CD4-positive, alpha-beta memory T cell (primary cell): ENCODE measurements at places on chromosomes 13 and 19. TPM values are rescaled to one million over a fixed set of nuclear protein-coding genes. Genes with fewer than 3 reads are reported as not detected.

Gene MAG
- total RNA-seq: not detected

Gene DPF1
- not detected for total RNA-seq

DNA sequence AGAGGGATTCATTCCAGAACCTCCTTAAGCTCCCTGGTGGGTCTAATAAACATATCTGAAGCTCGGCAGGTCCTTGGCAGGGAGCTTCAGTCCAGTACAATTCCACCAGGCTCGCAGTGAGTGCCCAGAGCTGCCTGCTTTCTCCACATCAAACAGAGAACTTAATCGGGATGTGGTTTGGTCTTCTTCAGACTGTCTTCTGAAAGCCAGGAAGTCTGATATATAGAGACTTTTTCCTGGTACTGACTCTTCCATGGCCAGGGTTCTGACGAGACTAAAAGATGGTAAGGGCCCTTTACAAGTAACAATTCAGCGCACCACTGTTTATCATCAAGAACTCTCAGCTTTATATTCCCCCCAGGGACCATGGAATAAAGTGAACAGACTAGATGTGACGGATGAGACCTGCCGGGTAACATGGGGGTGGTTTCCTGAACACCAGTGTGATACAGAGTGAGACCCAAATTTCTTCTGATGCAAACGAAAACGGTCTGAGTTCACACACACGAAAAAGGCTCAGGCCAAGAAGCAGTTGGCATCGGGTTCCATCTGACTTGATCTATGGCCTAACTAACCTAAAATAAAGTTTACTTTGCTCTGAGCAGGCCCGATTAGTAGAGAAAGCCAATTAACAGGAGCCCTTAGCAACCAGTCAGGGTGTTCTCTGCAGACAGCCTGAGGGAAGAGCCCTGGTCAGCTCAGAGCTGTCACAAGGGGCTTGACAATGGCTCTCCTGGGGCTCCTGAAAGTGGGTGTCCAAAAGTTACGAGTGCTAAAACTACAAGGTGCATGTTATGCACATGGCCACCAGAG lies 29.0 kb downstream of the RANBP3 start:
- DNase-seq: no peak

DNA sequence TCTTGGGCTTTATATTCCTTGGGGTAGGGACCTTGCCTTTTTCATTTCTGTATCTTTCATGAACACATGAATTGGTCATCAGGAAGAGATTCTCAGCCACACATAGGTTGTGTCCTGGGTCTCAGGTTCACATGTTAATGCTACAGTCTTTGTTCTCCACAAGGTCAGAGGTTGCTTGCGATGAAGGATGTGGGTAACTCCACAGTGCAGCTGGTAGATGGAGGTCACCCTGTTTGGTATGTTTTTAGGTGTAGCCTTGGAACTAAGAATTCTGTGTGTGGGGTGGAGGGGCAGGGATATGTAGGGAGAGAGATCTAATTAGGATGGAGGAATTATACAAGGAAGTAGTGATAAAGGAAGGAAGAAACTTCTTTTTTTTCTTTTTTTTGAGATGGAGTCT lies 23.2 kb downstream of the CEACAM1 start:
- DNase-seq: no peak

Gene MAB21L1
- not detected for total RNA-seq

- no peak for DNase-seq
Observed at GRCh38 chr13:44573790-44574465, 2.2 kb downstream of the TSC22D1 start.

Gene DACH1
- total RNA-seq: not detected

Gene MIA
- total RNA-seq: 11.4 TPM

DNA sequence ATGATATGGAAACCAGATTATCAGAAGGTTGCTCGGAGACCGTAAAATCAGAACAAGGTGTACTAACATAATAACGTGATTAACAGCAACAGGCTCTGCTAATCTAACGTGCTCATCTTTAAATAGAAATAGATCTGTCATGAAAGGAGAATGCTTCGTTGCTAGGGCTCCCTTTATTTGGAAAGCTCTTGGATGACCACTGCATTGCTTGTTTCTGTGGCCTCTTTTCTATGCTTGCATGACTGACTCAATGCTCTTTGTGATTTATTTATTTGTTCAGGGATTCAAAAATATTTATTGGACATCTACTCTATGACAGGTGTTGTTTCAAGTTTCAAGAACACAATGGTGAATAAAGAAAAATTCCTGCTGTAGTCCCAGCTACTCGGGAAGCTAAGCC lies 22.3 kb upstream of the ZDHHC20 start:
- no peak for DNase-seq

DNA sequence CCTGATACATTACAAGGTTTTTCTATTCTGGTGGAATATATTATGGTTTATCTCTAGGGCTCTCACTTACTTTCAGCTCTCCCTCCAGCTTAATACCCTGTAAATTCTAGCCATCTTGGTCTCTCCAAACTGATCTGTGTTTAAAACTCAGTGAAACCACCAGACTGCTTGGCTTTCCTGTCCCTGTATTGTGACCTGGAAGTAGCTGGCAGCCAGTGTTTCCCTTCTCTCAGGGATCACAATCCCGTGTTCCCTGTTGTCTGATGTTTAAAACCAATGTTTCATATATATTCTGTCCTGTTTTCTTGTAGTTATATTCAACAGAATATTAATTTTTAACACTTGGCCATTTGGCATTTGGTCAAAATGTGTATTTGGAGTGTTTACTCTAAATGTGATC lies 8.0 kb downstream of the AKAP11 start:
- DNase-seq: no peak

- DNase-seq: no peak
Observed at GRCh38 chr13:27573265-27573664, 47.1 kb downstream of the LNX2 start.

GRCh38 chr13:58989556-58989955 lies 1174.2 kb downstream of the DIAPH3 start:
- no peak for DNase-seq

Gene ZNF835
- 3.8 TPM for total RNA-seq

GRCh38 chr13:34627509-34628208 lies 314.4 kb upstream of the NBEA start:
- no peak for DNase-seq

- peak; percentile 20 for DNase-seq
Observed at GRCh38 chr13:48222358-48223301, 10.4 kb upstream of the ITM2B start.

Gene DGKH
- 10.9 TPM for total RNA-seq

DNA sequence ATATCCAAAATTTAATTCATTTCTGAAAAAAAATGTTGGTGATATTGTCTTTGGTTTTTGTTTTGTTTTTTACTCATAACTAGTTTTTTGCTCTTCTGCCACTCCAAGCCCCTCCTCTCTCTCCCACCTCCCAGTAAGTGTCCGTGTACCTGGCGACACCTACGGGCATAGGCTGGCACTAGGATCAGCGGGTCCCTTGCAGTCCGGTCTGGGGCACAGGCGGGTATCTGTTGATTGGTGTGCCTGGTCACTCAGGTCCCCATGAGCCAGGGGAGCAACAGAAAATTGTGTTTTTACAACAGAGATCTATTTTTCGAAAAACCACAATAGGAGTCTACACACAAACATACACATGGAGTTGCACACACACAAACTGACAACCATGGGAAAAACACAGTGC lies 104.8 kb downstream of the ZIC5 start:
- no peak for DNase-seq

Gene IGFL3
- total RNA-seq: not detected

DNA sequence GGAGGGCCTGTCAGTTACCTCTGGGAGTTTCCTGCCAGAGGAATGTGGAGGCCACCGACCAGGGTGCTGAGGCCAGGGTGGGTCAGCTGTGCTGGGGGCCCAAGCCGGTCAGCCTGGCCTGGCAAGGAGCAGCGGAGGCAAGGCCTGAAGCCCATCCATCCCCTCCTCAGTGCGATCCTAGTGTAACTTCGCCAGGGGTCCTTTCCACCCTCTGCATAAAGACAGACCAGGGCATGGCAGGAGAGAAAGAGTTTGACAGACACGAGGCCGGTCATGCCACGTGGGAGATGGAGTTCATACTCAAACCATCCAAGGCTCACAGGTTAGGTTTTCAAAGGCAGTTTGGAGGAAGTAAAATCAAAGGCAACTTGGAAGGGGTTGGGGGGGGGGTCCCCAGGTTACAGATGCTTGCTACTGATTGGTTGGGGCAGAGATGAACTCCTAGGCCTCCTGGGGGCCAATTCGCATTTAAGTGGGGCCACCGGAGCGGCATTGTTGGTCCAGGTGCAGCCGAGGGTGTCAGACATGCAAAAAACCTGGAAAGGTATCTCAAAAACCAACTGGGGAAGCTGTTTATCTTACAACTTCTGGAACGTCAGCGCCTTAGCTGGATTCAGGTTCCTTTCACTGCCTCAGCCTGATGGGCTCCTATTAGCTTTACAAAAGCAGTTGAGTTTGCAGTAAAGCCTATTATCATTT lies 36.8 kb upstream of the DPRX start:
- DNase-seq: no peak

- DNase-seq: no peak
Observed at GRCh38 chr19:44758596-44758995, 10.1 kb downstream of the BCL3 start.

Gene BRSK1
- total RNA-seq: 1.4 TPM

DNA sequence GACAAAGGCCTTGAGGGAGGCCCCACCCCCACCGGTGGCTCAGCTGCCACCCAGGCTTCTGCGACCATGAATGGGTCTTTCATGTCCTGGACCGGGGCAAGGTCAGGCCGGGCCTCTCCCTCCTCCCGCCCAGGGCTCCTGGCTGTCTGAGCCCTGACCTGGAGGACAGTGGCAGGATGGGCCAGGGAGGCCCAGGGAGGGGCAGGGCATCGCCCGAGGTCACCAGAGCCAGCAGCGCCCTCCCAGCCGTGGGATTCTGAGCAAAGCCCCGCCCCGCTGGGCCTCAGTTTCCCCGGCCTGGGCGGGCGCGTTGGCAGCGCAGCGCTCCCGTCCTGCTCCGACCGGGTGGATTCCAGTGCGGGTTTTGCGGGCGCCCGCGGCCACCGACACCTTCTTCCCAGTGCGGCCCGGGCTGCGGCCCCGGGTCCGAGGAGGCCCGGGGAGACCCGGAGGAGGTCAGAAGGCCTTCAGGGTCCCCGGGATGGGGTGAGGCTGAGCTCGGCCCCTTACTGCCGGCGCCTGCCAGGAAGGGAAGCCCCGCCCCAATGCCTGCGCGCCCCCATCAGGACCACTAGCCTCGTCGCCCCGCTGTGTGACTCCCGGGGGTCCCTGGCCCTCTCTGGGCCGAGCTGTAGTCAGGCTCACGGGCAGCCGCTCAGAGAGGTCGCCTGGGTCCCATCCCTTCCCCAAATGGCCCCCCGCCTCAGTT lies 24.6 kb upstream of the SEMA6B start:
- no peak for DNase-seq

Gene KIR2DL1
- not detected for total RNA-seq

Gene ZNF304
- total RNA-seq: 13.3 TPM

GRCh38 chr19:13099073-13099999 lies 3.3 kb downstream of the LYL1 start:
- DNase-seq: peak; percentile 83

Gene LIN7B
- 18.6 TPM for total RNA-seq

GRCh38 chr19:30391052-30391451 lies 18.9 kb downstream of the ZNF536 start:
- DNase-seq: no peak
